ENCODE measurements at places on chromosomes 6 and 20.

GRCh38 chr6:337805-338368 is 45.6 kb downstream of the DUSP22 start:
- DNase-seq: no peak

GRCh38 chr6:166924531-166924930 is 31.8 kb downstream of the RNASET2 start:
- DNase-seq: no peak

DNA sequence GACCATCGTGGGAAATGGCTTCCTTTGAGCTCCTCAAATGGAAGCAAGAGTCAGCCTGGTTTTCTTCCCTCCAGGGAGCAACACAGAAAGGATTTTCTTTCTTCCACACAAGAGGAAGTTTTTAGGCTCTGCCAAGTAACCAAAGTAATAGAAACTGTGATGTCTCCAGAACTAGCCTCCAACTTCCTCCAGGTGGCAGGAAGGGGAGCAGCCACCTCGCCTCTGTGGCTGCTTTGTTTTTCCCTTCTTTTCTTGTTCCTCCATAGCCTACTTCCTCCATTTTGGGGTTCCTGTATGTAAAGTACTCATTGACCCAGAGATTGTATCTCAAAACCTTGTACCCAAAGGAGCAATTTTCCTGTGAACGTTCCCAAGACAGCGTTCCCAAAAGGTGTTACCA is 32.7 kb upstream of the CCR6 start:
- DNase-seq: no peak

DNA sequence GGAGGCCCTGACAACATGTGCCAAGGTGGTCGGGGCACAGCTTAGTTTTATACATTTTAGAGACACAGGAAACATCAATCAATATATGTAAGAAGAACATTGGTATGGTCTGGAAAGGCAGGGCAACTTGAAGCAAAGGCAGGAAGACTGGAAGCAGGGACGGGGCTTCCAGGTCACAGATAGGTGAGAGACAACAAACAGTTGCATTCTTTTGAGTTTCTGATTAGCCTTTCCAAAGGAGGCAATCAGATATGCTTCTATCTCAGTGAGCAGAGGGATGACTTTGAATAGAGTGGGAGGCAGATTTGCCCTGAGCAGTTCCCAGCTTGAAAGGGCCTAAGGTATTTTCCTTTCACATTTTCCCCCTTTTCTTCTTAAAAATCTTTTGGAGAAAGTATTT is 311.0 kb upstream of the RGS17 start:
- no peak for DNase-seq

- DNase-seq: no peak
Observed at GRCh38 chr20:58995461-58996225, 11.4 kb downstream of the CTSZ start.
